ENCODE measurements at places on chromosomes 5 and 9. TPM values are rescaled to one million over a fixed set of nuclear protein-coding genes. Genes with fewer than 3 reads are reported as not detected.
A peak's percentile ranks its signal among the peaks of the same experiment; 100 is the strongest.

Gene TDRD7
- total RNA-seq, result 8.1 TPM

Gene ANKRD31
- under 0.01 TPM for total RNA-seq

Gene SLF1
- total RNA-seq, result 7.5 TPM

Gene GABRP
- not detected for total RNA-seq

Gene PHYHD1
- total RNA-seq, result 2.2 TPM

Gene GMCL2
- not detected for total RNA-seq

Gene NR2F1
- total RNA-seq, result 19.0 TPM

Gene GRXCR2
- not detected for total RNA-seq

Gene FOXD4
- not detected for total RNA-seq

Gene BTNL3
- total RNA-seq, result not detected

Gene ITGA1
- 95.2 TPM for total RNA-seq

DNA sequence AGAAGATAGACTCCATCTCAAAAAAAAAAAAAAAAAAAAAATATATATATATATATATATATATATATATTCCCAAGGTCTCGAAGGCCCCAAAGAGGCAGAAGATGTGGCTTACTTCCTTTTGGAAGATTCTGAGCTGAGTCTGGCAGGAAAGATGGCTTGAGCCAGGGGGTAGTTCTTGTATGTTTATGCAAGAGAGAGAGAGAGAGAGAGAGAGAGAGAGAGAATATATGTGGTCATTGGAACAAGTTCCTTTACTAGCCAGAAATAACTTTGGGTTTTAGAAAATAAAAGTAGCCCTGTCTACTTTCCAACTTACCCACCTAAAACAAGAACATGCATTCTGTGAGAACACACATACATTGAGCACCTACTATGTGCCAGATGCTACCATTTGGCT is 17.6 kb downstream of the NCS1 start:
- DNase-seq, result peak; percentile 86

DNA sequence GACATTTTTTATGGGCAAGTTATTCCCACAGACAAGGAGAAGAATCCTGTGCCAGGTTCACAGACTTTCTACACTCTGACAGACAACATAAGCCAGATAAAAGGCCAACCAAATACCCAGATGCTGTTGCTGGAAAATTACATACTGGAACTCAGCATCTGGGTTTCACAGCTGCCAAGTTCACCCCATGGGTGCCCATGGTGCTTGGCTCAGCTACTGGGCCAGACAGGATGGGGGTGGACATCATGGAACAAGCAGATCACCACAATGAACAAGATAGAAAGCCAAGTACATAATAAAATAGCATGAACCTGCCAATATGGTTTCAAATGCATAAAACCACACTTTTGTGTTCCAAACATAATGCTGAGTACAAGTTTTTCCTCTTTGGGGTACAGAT is 999.8 kb downstream of the NR2F1-AS1 start:
- no peak for DNase-seq

- DNase-seq, result no peak
These were observed 46.5 kb downstream of the USP20 start for GRCh38 chr9:129881547-129882324.

DNA sequence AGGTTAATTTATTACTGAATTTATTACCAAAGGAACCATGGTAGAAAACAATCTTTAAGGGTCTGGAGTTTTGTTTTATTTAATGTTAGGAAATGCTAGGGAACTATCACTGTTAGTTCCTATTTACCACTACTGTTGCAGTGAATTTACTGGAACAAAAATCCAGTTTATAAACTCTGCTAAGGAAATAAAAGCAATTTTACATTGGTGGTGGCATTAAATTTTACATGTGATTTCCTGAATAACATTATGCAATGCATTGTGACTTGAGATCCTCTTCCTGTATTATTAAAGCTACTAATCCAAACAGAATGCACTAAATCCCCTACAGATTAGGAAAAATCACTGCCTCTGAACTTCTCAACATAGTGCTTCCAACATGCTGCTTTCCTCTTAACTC is 599.5 kb upstream of the PTGER4 start:
- DNase-seq, result no peak

DNA sequence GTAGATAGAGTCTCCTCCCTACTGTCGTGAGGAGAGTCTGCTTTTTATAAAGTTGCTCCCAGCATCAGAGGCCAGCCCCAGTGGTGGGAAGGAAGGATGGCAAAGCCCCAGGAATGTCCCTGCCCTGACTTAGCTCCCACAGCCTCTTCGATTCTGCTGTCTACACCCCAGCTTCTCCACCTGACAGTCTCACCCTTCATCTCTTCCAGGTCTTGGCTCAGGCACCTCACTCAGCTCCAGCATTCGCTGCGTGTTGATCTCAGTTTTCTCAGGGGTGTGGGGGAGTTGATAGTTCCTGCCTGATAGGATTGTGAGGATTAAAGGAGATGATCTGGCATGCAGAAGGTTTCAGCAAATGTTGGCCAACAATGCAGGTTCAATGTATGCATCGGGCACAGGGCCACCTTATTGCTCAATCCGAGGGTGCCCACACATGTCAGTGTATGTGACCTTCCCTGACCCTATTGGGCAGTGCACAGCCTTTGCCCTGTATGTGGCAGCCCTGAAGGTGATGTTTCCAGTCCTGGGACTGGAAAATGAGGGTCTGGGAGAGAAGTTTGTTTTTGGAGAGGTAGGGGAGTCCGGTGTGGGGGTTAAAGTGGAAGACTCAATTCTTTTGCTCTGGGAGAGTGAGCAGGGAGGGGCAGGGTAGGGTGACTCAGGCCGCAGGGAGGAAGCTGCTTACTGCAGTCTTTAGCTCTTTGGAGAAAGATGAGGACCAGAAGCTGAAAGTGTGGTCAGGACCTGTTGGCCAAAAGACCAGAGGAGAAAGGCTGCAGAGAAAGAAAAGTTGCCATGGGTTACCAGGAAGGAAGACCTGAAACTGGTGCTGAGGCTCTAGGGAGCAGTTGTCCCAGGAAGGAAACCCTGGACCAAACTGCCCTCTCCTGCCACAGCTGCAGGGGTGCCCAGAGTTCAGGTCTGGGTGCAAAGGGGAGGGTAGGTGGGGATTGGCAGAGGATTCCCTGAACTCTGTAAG is 153.2 kb downstream of the MACROH2A1 start:
- peak; percentile 73 for DNase-seq

GRCh38 chr5:109660301-109660700 is 29.4 kb upstream of the MAN2A1 start:
- DNase-seq, result no peak

DNA sequence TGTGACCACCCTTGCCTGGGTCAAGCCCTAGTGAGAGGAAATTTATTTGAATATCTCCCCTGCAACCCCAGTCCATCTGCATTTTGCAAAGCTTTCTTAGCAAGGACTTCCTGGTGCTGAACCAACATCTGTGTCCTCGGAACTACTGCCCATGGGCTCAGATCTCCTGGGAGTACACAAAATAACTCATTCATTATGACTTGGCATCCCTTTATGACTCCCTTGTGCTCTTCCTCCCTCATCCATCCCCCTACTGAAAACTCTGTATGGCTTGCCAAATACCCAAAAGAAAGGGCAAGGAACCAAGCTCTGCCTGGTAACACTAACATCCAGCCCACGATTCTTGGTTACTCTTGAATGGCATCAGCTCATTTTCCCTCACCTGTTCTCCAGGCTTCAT is 368.5 kb downstream of the NTRK2 start:
- no peak for DNase-seq

DNA sequence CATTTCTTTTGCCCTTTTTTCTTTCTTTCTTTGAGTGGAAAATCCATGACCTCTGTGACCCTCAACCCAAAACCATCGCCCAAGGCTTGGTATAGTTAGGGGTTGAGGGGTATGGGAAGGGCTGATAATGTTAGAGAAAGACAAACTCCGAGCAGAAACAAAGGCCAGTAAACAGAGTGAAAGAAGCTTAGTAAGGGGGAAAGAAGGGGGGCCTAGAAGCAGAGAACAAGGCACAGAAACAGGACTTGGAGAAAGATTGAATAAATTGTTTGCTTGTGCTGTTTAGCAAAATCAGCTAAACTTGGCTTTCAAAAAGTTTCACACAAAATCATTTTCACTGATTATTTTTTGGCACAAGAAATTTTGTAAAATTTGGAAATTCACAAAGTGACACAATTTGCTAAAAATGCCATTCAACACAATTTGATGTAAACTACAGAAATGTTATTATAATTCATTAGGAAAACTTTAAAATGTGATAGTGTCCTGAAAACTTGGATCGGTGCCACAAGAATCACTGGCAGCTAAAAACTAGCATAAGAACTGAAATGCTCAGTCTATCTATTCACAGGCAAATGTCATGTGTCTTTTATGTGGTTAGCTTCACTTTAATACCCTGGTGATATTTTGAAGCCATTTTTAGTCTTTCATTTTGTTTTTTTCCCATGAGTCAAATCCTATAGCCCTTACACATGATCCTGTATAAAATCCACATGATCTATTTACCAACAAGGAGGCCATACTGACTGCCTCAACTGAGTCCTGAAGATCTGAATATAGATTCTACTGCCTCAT is 276.4 kb downstream of the NR2F1-AS1 start:
- no peak for DNase-seq

GRCh38 chr5:18305288-18305924 is 671.1 kb downstream of the TAF11L14 start:
- peak; percentile 39 for DNase-seq

DNA sequence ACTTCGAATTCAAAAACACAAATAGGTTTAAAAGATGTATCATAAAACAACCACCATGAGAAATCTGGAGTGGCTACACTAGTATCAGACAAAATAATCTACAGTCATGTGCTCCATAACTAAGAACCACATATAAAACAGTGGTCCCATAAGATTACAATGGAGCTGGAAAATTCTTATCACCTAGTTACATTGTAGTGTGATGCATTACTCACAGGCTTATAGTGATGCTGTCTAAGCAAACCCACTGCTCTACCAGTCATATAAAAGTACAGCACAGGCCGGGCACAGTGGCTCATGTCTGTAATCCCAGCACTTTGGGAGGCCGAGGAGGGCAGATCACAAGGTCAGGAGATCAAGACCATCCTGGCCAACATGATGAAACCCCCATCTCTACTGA is 160.1 kb downstream of the ROR2 start:
- peak; percentile 21 for DNase-seq

DNA sequence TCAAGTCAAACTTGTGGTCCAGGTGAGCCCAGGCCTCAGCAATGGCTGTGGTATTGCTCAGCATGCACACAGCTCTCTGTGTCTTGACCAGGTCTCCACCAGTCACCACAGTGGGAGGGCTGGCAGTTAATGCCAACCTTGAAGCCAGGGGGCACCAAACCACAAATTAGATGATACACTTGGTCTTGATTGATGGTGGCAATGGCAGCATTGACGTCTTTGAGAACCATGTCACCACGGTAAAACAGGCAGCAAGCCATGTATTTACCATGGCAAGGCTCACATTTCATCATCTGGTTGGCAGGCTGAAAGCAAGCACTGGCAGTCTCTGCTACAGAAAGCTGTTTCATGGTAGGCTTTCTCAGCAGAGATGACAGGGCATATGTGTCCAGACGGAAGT is 40.0 kb downstream of the NIM1K start:
- DNase-seq, result no peak

DNA sequence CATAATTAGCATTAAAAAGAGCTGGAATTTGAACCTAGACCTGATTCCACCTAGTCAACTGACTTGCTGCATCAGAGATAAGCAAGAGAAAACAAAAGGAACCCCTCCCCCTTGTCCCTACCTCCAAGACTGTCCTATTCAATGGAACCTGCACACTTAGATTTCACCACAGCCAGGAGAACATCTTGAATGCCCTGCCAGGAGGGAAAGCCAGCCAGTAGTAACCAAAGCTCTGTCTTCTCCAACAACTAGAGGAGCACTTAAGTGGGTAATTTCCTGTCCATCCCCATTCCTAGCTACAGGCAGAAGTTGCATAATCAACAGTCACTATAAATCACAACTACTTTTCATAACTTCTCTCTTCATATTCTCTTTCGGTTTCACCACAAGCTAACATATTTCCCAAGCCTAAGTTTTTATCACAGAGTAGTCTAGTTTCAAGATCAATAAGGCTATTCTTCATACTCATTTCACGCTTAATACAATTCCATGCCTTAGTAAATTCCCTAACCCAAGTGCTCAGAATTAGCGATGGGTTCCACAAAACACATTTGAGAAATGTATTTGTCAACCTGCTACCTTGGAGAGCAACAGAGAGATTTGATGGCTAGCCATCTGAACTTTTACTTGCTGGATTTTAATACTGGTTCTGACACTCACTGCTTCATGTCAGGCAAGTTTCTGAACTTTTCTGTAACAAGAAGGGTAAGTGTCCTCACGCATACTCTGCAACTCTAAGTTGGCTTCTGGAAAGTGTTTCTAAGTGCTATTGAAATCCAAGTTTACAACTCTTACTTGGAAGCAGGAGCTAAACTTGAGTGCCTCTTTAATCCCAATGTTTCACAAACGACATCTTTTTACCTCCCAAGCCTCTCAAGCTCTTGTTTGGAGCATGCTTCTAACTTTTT is 2.0 kb downstream of the DENND1A start:
- peak; percentile 55 for DNase-seq

DNA sequence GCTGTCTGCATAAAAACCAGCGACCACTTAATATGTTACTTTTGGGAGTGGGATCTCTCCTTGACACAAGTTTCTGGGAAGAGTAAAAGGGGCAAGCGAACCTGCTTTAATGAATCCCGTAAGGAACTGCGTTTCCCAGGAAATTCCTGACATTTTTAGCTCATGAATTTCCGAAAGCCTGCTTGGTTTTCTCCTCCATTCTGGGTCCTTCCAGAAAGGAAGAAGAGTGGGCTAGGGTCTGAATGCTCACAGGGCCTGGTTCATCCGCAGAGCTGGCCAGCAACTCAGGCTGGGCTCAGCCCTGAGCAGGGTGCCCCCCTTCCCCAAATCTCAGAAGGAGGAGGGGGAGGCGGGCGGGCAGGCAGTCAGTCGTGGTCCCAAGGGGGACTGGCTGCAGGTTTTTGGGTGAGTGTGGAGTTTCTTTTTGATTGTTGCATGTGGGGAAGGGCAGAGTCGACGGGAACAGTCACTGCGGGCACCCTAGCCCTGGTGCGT is 1.2 kb upstream of the PURA start:
- DNase-seq, result peak; percentile 34

DNA sequence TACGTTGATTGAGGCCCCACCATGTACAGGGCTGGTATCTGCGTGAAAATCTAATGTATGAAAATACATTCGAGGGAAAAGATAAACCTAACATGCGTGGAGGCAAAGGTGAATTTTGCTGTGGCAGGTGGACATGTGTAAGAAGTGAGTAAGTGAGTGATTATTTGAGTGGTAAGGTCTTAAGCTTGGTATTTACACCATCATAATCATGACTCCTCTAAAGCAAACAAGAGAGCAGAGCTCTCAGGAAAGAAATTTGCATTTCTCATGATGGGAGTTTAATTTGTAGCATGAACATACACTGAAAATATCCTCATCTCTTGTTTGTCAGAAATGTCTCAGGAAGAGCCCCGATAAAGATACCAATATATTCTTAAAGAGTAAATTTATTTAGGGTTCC is 260.6 kb downstream of the PSAT1 start:
- peak; percentile 14 for DNase-seq

- DNase-seq, result peak; percentile 24
These were observed 567.2 kb downstream of the PTPRD start for GRCh38 chr9:10045598-10045997.

Measured in IMR-90 (cell line).